ENCODE measurements at places on chromosomes 2 and 18.

GRCh38 chr2:98802344-98802743, 71.4 kb upstream of the MGAT4A start:
- no peak for DNase-seq

DNA sequence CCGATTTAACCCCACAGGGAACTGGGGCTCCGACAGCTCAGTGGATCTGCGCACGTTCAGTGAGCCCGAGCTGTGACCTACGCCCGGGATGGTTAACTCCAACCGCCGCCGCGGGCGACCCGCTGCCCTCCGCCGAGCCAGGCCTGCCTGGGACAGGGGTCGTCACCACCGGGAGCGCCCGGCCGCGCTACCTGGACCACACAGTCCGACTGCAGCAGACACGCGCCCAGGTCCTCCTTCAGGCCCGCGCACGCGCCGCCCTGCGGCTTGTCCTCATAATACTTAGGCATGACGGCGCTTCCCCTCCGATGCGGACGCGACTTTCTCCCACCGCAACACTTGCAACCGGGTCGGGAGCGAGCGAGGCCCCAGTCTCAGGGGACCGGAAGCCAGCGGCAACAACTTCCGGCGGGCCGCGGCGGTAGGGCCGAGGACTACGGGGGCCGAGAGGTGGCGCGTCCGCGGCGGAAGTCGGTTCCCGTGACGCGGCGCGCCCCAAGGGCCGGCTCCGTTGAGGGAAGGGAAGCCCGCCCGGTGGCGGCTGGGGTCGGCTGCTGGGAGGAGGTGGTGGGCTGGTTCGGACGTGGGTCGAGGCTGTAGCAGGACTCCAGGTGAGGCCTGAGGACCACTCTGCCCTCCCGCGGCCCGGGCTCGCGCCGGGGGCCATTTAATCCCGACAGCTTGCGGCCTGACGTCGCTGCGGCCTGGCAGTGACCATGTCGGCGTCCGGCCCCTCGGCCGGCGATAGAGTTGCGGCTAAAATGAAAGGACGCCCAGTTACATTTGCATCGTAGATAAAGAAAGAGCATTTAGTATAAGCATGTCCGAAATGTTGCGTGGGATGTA, at the start of the genes COA5 and UNC50:
Gene COA5 (minus strand): TSS at position 397 of the 846 bp plus-strand sequence. CDS start 107 bp downstream, at position 290.
Gene UNC50 (plus strand): TSS at position 474 of the 846 bp plus-strand sequence. CDS start 1,171 bp downstream, outside the sequence.
- DNase-seq: peak; percentile 79

- DNase-seq: no peak
Observed at GRCh38 chr18:79611040-79611681, 68.4 kb upstream of the CTDP1 start.

DNA sequence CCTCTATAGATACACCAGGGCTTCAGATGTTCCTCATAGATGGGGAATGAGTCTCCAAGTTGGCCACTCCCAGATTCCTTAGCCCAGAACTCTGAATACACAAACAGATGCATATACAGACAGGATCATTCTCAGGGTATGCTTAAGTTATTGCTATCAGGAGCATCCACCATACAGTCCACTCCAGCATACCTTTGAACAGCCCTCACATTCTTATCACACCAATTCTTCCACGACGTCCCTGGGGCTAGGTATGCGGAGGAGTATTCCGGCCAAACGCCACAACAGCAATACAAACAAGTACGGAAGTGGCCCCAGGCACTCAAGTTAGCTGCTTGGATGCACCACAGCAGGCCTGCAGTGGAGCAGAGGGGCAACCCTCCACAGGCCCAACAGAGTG, 312.5 kb upstream of the CHAC2 start:
- no peak for DNase-seq

GRCh38 chr18:12862467-12862866, 21.6 kb downstream of the PTPN2 start:
- DNase-seq: no peak

DNA sequence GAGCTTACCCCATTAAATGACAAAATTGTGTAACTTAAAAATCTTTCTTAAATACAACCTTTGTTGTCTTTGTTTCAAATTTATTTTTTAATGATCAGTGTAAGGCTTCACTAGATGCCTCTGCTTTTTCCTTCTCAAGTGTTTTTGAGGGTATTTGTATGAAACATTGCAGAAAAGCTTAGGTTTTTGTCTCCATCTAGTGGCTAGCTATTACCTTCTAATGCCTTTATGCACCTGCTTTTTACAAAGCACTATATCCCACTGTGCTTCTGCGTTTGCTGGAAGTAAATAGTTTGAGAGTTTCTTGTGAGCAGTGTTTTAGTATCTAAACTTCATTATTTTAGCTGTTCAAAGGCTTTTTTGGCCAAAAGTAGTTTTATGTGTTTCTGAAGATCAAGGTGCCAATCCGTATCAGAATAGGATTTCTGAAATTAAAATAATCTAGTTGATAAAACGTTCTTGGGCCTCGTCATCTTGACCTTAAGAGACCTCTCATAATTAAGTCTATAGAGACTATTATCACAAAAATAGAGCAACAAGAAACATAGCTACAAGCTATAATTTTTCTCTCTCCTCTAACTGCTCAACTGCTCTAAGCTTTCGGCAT, 47.0 kb downstream of the IWS1 start:
- no peak for DNase-seq

DNA sequence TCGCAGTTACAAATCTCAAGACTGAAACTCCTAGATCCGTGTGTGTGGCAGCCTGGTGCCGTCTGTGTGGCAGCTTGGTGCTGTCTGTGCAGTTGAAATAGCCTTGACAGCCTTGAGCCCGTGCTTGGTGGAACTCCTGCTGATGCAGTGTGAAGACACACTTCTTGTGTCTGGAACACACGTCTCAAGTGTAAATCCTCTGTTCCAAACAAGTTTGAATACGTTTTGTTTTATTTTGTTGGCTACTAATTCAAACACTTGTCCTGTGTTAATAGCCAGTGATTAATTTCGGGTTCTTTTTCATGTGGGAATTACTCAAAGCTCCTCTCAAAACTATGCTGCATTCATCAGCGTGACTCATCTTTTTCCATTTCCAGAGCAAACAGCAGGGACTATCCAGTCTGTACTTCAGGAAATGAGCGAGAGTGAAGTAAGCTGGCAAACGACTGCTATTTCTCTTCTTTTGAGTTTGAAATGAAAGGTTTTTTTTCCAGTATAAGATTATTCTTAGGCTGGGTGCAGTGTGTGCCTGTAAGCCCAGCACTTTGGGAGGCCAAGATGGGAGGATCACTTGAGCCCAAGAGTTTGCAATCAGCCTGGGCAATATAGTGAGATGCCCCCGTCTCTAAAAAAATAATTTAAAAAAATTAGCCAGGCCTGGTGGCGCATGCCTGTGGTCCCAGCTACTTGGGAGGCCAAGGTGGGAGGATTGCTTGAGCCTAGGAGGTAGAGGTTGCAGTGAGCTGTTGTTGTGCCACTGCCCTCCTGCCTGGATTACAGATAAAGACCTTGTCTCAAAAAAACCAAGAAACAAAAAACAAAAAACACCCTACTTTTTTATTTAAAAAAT, 152.9 kb downstream of the SPP2 start:
- no peak for DNase-seq

DNA sequence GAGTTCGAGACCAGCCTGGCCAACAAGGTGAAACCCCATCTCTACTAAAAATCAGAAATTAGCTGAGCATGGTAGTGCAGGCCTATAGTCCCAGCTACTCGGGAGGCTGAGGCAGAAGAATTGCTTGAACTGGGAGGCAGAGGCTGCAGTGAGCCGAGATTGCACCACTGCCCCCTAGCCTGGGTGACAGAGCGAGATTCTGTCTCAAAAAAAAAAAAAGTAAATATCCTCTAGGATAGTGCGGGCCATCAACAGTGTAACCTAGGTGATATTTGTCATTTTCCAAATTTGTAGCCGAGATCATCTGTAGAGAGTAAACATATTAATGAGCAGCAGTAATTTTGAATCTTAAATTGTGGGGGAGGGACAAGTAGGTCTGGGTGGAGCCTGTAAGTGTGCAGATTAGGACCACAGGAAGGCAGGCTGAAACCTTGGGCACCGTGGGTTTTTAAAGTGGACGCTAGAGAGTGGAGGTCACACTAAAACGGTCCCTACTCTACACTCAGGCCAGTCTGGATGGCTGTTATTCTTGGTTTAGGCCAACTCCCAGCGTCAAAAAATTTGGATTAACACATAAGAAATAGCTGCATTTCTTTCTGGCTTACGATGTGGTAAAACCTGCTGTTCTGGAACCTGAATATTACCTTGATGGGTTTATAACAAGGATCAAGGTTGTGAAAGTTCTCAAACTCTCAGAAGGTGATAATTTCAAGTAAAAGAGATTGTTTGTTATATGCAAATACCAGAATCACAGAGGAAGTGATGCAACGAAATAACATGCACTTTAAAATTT, 22.7 kb upstream of the TET3 start:
- no peak for DNase-seq

- no peak for DNase-seq
Observed at GRCh38 chr2:220891405-220891804, 680.7 kb downstream of the EPHA4 start.

GRCh38 chr18:11159844-11160243, 10.5 kb upstream of the PIEZO2 start:
- DNase-seq: no peak

DNA sequence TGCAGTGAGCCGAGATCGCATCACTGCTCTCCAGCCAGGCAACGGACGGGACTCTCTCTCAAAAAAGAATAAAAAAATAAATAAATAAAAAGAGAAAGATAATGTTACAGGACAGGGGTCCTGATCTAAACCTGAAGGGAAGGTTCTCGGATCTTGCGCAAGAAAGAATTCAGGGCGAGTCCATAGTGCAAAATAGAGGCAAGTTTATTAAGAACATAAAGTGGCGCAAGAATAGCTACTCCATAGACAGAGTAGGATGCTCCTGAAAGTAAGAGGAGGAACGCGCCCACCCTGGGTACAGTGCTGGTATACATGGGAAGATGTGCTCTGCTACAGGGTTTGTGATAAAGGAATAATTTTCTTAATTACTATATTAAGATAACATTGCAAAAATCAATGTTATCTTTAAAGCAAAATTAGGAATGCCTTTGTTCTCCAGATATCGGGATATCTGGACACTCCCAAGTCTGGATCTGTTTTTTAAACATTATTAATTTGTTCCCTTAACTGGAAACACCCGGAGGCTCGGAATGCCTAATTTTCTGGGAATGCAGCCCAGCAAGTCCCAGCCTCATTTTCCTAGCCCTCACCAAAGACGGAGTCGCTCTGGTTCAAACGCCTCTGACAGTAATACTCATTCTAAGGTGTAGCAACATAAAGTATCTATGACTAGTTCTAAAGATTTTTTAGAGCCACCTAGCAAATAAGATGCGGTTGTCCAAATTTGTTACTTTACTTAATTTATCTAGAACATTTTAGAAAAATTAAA, 38.8 kb downstream of the ACSL3 start:
- no peak for DNase-seq

- DNase-seq: peak; percentile 27
Observed at GRCh38 chr2:236748801-236749200, 179.2 kb downstream of the ACKR3 start.

- no peak for DNase-seq
Observed at GRCh38 chr2:225434014-225434413, 34.5 kb downstream of the NYAP2 start.

- no peak for DNase-seq
Observed at GRCh38 chr2:38146907-38147307, 71.0 kb upstream of the CYP1B1 start.

DNA sequence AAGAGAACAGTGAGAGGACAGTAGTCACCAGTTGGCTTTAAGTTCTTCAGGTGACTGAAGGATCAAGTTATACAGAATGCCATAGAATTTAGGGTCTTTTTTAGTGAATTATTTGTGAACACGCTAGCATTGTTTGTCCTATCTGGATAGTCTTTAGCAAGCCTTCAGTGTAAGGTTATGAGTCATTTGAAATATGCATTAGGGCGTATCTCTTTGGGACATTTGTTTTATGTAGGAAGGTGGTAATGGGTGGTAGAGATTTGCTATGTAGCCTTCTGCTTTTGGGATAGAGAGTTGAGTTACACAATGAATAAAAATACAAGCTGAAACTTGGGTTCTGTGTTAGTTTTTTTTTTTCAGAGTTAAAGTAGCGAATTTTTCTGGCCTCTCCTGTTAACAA, 13.0 kb downstream of the ACTR2 start:
- no peak for DNase-seq

- no peak for DNase-seq
Observed at GRCh38 chr18:13359210-13359609, 140.7 kb downstream of the LDLRAD4 start.

- no peak for DNase-seq
Observed at GRCh38 chr2:185144159-185144919, 546.0 kb downstream of the ZNF804A start.

- DNase-seq: no peak
Observed at GRCh38 chr2:109135359-109136197, 6.6 kb downstream of the SH3RF3 start.

- DNase-seq: peak; percentile 94
Observed at GRCh38 chr2:216695401-216695821, at the start of gene IGFBP5. IGFBP5 (minus strand) TSS chr2:216695549; CDS start chr2:216694775, 774 bp downstream.

GRCh38 chr2:15614545-15615300, 23.1 kb downstream of the DDX1 start:
- no peak for DNase-seq

DNA sequence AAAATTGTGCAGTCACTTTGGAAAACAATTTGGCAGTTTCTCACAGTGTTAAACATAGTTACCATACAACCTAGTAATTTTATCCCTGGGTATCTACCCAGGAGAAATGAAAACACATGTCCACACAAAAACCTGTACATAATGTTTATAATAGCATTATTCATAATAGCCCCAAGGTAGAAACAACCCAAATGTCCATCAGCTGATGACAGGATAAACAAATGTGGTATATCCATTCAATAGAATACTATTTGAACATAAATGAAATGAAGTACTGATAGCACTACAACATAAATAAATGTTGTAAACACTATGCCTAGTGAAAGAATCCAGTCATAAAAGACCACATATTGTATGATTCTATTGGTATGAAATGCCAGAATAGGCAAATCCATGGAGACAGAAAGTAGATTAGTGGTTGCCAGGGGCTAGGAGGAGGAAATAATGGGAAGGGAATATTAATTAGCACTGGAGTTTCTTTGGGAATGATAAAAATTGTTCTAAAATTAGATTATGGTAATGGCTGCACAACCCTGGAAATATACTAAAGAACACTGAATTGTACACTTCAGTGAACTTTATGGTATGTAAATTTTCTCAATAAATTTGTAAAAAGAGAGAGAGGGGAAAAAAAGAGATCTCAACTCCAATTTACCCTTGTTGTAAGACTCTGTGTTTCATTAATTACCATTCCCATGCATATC, 20.8 kb upstream of the VIT start:
- DNase-seq: no peak

- DNase-seq: no peak
Observed at GRCh38 chr18:33440060-33441043, at the start of gene CCDC178. CCDC178 (minus strand) TSS chr18:33440721; CDS start chr18:33412088, 28,633 bp downstream.

DNA sequence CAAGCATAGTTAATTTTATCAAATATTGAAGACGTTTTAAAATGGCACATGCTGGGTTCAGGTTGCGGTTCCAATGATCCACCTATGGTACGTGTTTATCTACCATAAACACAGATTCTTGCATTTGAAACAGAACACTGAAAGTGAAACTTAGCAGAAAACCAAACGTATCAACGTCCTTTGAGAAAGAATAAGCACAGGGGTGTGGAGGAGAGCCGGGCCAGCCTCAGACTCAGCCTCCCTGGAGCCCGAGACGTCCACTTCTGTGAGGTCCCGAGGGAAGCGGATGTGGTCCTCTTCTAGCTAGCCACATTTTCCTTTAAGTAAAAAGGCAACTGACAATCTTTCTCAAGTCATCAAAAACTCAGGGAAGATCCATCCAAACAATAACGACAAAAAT, 195.9 kb downstream of the RTP5 start:
- no peak for DNase-seq

- DNase-seq: no peak
Observed at GRCh38 chr2:223047260-223047761, 4.7 kb upstream of the KCNE4 start.

- no peak for DNase-seq
Observed at GRCh38 chr2:9204939-9205338, 1.7 kb upstream of the ASAP2 start.

- no peak for DNase-seq
Observed at GRCh38 chr2:236888794-236889780, 196.6 kb upstream of the COPS8 start.
